WTC11 (cell line): ENCODE measurements at places on chromosomes 3 and 15.
A peak's percentile ranks its signal among the peaks of the same experiment; 100 is the strongest.

- DNase-seq = no peak
- no peak overlapping the region for H3K4me3 ChIP-seq
Measured at GRCh38 chr3:184148076-184148475, 7.1 kb upstream of the DVL3 start.

- no peak overlapping the region for H3K4me3 ChIP-seq
- peaks cover 36% of the 10 kb centered on the region for H3K4me1 ChIP-seq
- no peaks in the 10 kb centered on the region for H3K36me3 ChIP-seq
- H3K27me3 ChIP-seq = peaks cover 24% of the 10 kb centered on the region
- DNase-seq = no peak
Measured at GRCh38 chr15:38065721-38066345, 131.4 kb downstream of the TMCO5A start.

GRCh38 chr3:183449391-183449790, 21.0 kb upstream of the MCF2L2 start:
- no peaks in the 10 kb centered on the region for H3K27me3 ChIP-seq
- DNase-seq = no peak
- peaks cover 17% of the 10 kb centered on the region for H3K4me1 ChIP-seq
- H3K4me3 ChIP-seq = 0 out of 2 replicates have a peak overlapping the region, but pooled peaks have one; percentile 3
- H3K27ac ChIP-seq = no peak overlapping the region
- peaks cover 16% of the 10 kb centered on the region for H3K36me3 ChIP-seq

DNA sequence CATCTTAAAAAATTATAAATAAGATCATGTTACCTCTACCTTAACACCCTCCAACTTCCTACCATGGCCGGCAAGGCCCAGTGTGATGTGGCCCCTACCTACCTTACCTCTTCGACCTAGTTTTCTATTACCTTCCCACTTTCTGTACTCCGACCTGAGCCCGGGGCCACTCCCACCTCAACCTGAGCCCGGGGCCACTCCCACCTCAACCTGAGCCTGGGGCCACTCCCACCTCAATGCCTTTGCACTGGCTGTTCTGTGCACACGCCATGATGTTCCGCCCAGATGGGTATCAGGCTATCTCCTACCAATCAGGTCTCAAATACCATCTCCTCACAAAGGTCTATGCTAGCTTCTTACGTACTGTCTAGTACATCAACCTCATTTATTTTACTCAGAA, 66.8 kb upstream of the XXYLT1 start:
- peaks cover 6% of the 10 kb centered on the region for H3K36me3 ChIP-seq
- no peak overlapping the region for H3K4me3 ChIP-seq
- peak; percentile 60 for DNase-seq
- peak overlapping the region; percentile 38; the same call in 1 of the 2 replicates for H3K27ac ChIP-seq

GRCh38 chr3:127749361-127749760, 73.0 kb downstream of the MGLL start:
- H3K4me3 ChIP-seq = no peak overlapping the region
- H3K27me3 ChIP-seq = no peaks in the 10 kb centered on the region
- H3K36me3 ChIP-seq = no peaks in the 10 kb centered on the region
- H3K4me1 ChIP-seq = no peaks in the 10 kb centered on the region; the same call in 1 of the 2 replicates

- no peaks in the 10 kb centered on the region for H3K36me3 ChIP-seq
- 0 out of 2 replicates have a peak, but pooled peaks cover under 1% of the 10 kb centered on the region for H3K4me1 ChIP-seq
- no peak overlapping the region for H3K27ac ChIP-seq
- no peak for DNase-seq
- no peak overlapping the region for H3K4me3 ChIP-seq
- no peaks in the 10 kb centered on the region for H3K27me3 ChIP-seq
Measured at GRCh38 chr3:150309557-150309956, 98.5 kb upstream of the TSC22D2 start.

DNA sequence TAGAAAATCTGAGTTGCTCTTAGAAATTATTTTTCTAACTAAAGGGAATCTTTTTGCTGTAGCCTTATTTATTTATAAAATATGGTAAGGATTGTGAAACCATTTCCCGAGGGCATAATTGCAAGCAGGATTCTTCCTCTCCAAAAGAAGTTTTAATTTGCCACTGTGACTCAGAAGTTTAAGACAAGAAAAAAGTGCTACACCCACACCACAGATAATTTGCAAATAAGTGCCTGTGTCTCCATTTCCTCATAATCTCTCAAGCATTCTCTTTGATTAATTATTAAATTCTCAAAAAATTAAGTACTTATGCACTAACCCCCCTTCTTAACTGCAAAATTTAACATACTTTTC, 43.6 kb downstream of the RASA2 start:
- no peak overlapping the region for H3K4me3 ChIP-seq
- peaks cover 13% of the 10 kb centered on the region for H3K4me1 ChIP-seq
- DNase-seq = no peak
- H3K27ac ChIP-seq = no peak overlapping the region
- H3K27me3 ChIP-seq = peaks cover 4% of the 10 kb centered on the region; the same call in 1 of the 2 replicates

GRCh38 chr15:55574096-55574495, 14.0 kb downstream of the PYGO1 start:
- H3K4me3 ChIP-seq = no peak overlapping the region
- peaks cover 9% of the 10 kb centered on the region for H3K36me3 ChIP-seq
- no peak overlapping the region for H3K27ac ChIP-seq
- no peak for DNase-seq

DNA sequence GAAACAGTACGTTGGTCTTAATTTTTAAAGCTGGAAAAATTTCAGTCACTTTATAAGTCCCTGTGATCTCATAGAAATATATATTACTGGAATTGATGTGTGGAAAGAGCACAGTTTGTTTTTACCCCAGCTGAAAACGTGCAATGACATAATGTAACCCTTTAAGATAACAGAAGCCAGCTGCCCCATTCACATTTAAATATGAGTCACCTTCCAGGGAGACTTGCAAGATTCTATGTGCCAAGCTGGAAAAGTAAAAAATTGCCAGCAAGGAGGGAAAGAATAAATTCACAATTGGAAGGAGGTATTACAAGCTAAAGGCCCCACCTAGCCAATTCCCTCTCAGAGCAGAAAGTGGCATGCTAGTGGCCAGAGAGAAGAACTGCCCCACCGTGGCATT, 50.2 kb downstream of the SAMMSON start:
- H3K36me3 ChIP-seq = no peaks in the 10 kb centered on the region
- DNase-seq = no peak
- H3K27me3 ChIP-seq = no peaks in the 10 kb centered on the region
- H3K27ac ChIP-seq = no peak overlapping the region
- H3K4me3 ChIP-seq = no peak overlapping the region

GRCh38 chr3:67380118-67380517, 274.3 kb downstream of the SUCLG2 start:
- H3K36me3 ChIP-seq = peaks cover 4% of the 10 kb centered on the region; the same call in 1 of the 2 replicates
- no peak overlapping the region for H3K27ac ChIP-seq
- H3K4me1 ChIP-seq = peaks cover 17% of the 10 kb centered on the region
- no peak overlapping the region for H3K4me3 ChIP-seq

DNA sequence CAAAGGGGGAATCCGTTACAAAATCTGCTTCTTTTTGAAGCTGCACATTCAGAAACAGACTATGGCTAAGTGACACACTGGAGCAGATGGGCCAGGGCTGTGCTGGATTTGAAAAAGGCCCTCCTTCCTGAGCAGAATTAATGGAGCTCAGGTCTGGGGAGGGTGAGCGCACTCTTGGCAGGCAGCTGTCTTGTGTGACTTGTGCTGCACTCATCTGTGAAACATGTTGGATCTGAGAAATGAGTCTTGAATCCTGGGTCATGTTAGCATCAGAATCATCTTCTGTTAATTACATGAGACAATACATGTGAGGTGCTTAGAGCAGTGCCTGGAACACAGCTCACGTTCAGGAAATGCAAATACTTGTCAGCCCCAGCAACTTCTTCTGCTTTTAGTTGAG, 219.6 kb downstream of the THSD4 start:
- DNase-seq = no peak
- no peak overlapping the region for H3K27ac ChIP-seq
- H3K36me3 ChIP-seq = no peaks in the 10 kb centered on the region
- no peaks in the 10 kb centered on the region for H3K27me3 ChIP-seq
- H3K4me3 ChIP-seq = no peak overlapping the region

GRCh38 chr3:45084820-45085816, 59.0 kb downstream of the CLEC3B start:
- no peak for DNase-seq
- H3K27me3 ChIP-seq = no peaks in the 10 kb centered on the region
- H3K27ac ChIP-seq = no peak overlapping the region
- no peak overlapping the region for H3K4me3 ChIP-seq
- peaks cover 29% of the 10 kb centered on the region for H3K36me3 ChIP-seq

DNA sequence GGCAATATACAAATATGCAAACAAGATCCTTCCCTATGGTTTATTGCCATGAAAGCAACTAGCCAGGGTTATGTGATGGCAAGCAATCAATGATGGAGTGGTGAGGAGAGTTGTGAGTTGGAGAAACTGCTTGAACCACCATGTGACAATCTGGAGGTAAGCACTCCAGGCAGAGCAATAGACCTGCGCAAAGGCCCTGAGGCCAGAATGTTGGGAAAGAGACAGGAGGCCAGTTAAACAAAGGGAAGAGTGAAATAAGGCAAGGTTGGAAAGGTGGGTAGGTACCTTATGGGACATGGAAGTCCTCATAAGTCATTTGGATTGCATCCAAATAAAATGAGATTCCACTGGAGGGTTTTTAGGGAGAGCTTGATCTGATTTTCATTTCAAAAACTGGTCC, 80.0 kb upstream of the WNT5A start:
- H3K4me1 ChIP-seq = peaks cover 31% of the 10 kb centered on the region
- H3K4me3 ChIP-seq = no peak overlapping the region
- DNase-seq = no peak
- no peaks in the 10 kb centered on the region for H3K27me3 ChIP-seq
- H3K27ac ChIP-seq = no peak overlapping the region

DNA sequence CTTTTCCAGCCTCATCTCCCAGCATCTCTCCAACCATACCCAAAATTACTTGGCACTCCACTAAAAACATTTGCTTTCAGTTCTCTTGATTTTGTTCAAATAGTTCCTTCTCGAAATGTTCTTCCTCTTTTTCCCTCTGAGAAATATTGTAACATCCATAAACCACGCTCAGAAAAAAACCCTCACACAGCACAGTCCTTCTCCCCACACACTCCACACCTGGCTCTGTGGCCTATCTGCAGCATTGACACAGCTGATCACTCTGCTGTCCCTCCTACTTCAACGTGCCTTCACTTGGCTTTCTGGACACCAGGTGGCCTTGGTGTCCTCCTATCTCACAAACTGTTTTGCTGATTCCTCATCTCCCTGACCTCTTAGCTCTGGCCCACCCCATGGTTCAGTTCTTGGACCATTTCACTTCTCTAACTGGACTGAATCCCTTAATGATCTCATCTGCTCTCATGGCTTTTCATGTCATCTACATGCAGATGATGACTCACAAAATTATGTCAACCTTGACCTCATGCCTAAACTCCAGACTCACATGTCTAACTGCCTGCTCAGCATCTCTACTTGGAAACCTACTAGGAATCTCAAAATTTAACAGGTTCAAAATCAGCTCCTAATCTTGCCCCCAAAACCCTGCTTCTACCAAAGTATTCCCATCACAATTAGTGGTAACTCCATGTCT, 93.3 kb downstream of the TRIM42 start:
- DNase-seq = no peak
- no peak overlapping the region for H3K27ac ChIP-seq
- no peak overlapping the region for H3K4me3 ChIP-seq
- H3K36me3 ChIP-seq = peaks cover 9% of the 10 kb centered on the region
- H3K27me3 ChIP-seq = no peaks in the 10 kb centered on the region

DNA sequence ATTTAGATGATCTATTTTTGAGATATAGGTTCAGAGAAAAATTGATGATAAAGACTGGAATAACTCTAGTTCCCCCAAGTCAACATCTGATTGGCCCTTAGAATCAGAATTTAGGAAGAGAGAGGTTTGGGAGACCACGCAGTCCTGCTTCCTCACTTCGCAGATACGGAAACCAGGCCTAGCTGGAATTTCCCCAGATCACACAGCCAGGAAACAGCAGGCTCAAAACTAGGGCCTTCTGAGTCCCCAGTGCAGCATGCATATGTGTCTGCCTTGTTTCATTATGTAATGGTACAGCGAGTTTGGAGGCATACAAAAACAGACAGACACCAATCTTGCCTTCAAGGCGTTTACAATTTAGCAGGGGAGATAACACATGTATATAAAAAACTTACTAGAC, 177.1 kb upstream of the ICE2 start:
- no peak overlapping the region for H3K4me3 ChIP-seq
- no peaks in the 10 kb centered on the region for H3K36me3 ChIP-seq
- no peaks in the 10 kb centered on the region for H3K27me3 ChIP-seq
- no peak overlapping the region for H3K27ac ChIP-seq
- H3K4me1 ChIP-seq = peaks cover 65% of the 10 kb centered on the region

DNA sequence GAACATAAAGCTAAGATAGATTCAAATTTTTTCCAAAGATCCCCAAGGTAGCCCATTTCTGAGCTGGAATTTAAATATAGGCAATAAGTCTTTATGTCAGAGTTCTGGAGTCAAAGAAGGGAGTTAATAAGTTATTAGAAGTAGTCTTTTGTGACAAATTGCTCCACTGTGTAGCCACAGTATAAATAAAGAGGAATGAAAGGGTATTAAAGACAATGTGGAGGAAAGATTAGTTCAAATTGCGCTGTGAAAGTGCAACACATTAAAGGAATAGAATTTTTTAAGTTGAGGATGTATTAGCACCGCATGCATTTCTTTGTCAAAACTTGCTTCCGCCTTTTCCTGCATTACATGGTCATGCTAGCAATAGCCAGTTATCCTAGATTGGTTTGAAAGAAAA, 666.6 kb upstream of the CCDC54 start:
- H3K36me3 ChIP-seq = no peaks in the 10 kb centered on the region
- no peaks in the 10 kb centered on the region for H3K27me3 ChIP-seq
- DNase-seq = no peak
- no peak overlapping the region for H3K4me3 ChIP-seq
- H3K4me1 ChIP-seq = no peaks in the 10 kb centered on the region
- H3K27ac ChIP-seq = no peak overlapping the region; the same call in 1 of the 2 replicates

GRCh38 chr3:48412375-48413001, 17.4 kb downstream of the PLXNB1 start:
- no peaks in the 10 kb centered on the region for H3K4me1 ChIP-seq
- H3K4me3 ChIP-seq = no peak overlapping the region
- H3K27ac ChIP-seq = no peak overlapping the region
- no peaks in the 10 kb centered on the region for H3K27me3 ChIP-seq
- DNase-seq = no peak

GRCh38 chr3:119819806-119820205, 37.9 kb downstream of the NR1I2 start:
- H3K27ac ChIP-seq = no peak overlapping the region
- H3K4me3 ChIP-seq = no peak overlapping the region
- no peak for DNase-seq
- H3K4me1 ChIP-seq = peaks cover 22% of the 10 kb centered on the region
- no peaks in the 10 kb centered on the region for H3K36me3 ChIP-seq

DNA sequence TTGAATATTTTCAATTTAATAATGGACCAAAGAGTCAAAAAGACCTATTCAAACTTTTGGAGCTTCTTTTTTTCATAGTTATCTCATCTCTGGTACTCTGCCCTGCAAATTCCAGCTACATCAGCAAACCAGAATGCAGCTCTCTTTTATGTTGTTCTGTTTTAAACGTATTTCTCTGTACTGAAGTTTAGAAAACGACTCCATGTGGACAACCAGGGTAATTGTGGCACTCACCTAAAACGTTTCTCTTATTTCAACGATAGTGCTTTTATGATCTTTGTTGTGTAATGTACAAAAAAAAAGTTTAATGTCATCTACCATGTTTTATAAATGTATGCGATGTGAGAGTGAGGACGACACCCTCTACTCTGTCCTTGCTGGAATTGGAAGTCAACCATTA, 1472.3 kb upstream of the GBE1 start:
- H3K27ac ChIP-seq = no peak overlapping the region
- no peak overlapping the region for H3K4me3 ChIP-seq
- no peak for DNase-seq
- H3K27me3 ChIP-seq = no peaks in the 10 kb centered on the region

- no peak overlapping the region for H3K4me3 ChIP-seq
- peaks cover 35% of the 10 kb centered on the region for H3K4me1 ChIP-seq
- H3K36me3 ChIP-seq = no peaks in the 10 kb centered on the region
- DNase-seq = no peak
Measured at GRCh38 chr15:28915041-28915810, 29.5 kb downstream of the APBA2 start.
